Activated naive CD8-positive, alpha-beta T cell treated with anti-CD3 and anti-CD28 coated beads, Interleukin-2, amount 10 ng/mL, durations not matched to agents 7 days and 5 days (primary cell): ENCODE measurements at places on chromosomes 3 and 15. TPM values are rescaled to one million over a fixed set of nuclear protein-coding genes. Genes with fewer than 3 reads are reported as not detected.

DNA sequence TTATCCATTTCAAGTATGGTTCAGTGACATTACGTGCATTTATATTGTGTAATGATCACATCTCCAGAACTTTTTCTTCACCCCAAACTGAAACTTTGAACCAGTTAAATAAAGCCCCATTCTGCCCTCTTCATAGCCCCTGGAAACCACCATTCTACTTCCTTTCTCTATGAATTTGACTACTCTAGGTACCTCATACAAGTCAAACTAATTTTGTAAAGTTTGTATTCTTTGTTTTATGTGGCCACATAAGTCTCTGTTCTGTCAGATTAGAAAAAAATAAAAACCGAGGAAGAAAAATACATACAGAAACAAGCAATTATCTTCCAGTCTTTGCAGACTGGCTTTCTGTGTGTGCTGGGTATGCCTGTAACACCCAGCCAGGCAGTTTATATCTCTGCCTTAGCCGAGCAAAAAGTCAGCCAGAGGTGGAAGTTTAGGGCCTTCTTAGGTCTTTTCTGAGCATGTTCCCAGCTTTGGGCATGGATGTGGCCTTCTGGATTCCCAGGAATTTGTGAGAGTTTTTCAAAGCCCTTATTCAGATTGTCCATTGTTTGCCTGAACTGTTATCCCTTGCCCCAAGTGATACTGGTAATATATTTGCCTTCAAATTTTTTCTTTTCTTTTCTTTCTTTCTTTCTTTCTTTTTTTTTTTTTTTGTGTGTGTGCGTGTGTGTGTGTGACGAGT, 6.0 kb upstream of the GRAMD1C start:
- H3K36me3 ChIP-seq = peaks cover 7% of the 10 kb centered on the region
- no peaks in the 10 kb centered on the region for H3K27me3 ChIP-seq
- DNase-seq = no peak
- peaks cover 5% of the 10 kb centered on the region for H3K4me1 ChIP-seq

DNA sequence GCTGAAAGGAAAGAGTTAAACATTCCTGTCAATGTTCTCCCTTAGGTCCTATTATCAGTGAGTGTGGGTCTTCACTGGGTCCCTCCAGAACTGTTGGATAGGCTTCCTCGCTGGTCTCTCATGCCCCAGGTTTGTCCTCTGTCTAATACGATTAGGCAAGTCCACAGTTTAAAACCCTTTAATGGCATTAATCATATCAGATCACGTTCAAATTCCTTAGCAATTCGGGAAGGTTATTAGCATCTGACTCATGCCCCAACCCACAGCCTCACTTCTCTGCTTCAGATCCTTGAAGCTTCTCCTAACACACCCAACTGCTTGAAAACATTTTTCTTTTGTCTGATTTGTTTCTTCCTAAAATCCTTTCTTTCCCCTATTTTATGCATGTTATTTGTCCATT, 224.3 kb upstream of the ATP10A start:
- DNase-seq = no peak
- no peaks in the 10 kb centered on the region for H3K36me3 ChIP-seq
- peaks cover 9% of the 10 kb centered on the region for H3K4me1 ChIP-seq

- DNase-seq = no peak
- peaks cover 4% of the 10 kb centered on the region for H3K36me3 ChIP-seq
- no peak overlapping the region for H3K27ac ChIP-seq
Observed at GRCh38 chr15:101458908-101459578, 30.5 kb downstream of the PCSK6 start.

- peaks cover 35% of the 10 kb centered on the region for H3K4me1 ChIP-seq
- H3K27me3 ChIP-seq = no peaks in the 10 kb centered on the region
- DNase-seq = no peak
- peaks cover 29% of the 10 kb centered on the region for H3K36me3 ChIP-seq
Observed at GRCh38 chr3:171228240-171228639, 201.7 kb upstream of the SLC2A2 start.

DNA sequence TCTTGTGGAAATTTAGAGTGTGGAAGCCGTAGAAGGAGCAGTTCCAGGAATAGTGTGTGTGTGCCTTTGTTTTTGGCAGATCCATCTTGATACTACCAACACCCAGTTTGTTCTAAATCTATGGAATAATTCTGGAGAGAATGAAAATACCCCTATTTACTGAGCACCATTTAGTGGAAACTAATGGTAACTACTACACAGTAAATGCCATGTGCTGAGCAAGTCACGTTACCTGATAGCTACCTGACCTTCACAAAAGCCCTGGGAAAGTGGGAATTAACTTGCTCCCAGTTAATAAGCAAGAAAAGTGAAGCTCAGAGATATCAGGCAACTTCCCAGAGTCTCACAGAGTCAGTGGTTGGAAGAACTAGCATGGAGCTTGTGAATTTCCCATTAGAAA, 137.7 kb downstream of the ARPP21 start:
- no peak for DNase-seq
- no peak overlapping the region for H3K27ac ChIP-seq
- H3K4me3 ChIP-seq = no peak overlapping the region
- H3K27me3 ChIP-seq = no peaks in the 10 kb centered on the region
- H3K36me3 ChIP-seq = no peaks in the 10 kb centered on the region

GRCh38 chr3:65893631-65894030, 145.1 kb downstream of the MAGI1 start:
- no peak overlapping the region for H3K27ac ChIP-seq
- H3K27me3 ChIP-seq = no peaks in the 10 kb centered on the region
- no peak for DNase-seq
- no peak overlapping the region for H3K4me3 ChIP-seq
- no peaks in the 10 kb centered on the region for H3K36me3 ChIP-seq

DNA sequence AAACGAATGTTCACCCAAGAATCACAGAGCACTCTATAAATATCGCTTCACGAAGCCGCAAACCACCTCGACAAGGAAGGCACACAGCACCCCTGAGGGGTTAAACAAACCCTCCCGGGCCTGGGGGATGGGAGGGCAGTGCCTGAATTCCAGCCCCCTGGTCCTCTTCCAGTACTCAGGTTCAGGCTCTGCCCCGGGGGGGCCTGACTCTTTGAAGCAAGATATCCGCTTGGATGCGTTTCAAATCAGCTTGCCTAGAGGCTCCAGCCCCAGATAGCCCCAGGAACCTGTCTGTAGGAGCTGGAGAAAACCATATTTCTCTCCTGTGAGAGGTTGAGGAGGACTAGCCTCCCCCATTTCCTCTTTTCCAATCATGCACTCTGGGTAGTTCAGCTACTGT, 194.7 kb downstream of the WNT5A start:
- no peak overlapping the region for H3K27ac ChIP-seq
- H3K27me3 ChIP-seq = no peaks in the 10 kb centered on the region
- no peak overlapping the region for H3K4me3 ChIP-seq
- H3K36me3 ChIP-seq = no peaks in the 10 kb centered on the region
- no peak for DNase-seq

DNA sequence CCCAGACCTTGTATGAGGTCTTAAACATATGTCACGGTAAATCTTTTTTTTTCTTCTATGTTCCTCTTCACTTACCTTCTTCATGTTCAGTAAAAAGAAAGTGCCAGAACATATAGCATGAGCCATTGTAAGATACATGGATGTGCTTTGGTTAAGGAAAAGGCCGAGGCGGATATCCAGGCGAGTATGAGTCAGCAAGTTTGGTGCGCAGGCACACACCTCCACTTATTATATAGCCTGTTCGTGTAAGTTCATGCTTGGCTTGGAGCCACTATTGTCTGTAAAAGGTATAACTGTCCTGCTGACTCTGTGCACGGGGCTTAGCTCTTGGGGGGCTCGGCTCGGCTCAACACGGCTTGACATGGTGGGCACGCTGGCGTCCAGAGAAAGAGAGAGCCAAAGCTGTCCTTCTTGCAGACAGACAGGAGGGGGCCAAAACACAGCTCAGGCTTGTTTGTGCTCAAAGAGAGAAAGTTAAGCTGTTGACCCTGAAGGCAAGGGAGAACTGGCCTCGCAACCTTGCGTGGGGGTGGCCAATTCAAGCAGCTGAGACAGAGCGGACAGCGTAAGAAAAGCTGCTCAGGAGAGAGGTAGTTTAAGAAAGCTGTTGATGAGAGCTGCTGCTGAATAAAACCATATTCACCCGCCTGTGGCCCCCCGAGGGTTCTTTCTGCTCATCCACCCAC, 251.2 kb downstream of the SLC9A9 start:
- no peak overlapping the region for H3K27ac ChIP-seq
- no peaks in the 10 kb centered on the region for H3K36me3 ChIP-seq
- no peak for DNase-seq
- H3K27me3 ChIP-seq = no peaks in the 10 kb centered on the region
- H3K4me1 ChIP-seq = no peaks in the 10 kb centered on the region
- no peak overlapping the region for H3K4me3 ChIP-seq

GRCh38 chr3:61448378-61448777, 113.0 kb upstream of the PTPRG start:
- no peaks in the 10 kb centered on the region for H3K36me3 ChIP-seq
- no peaks in the 10 kb centered on the region for H3K4me1 ChIP-seq
- DNase-seq = no peak
- no peak overlapping the region for H3K27ac ChIP-seq
- H3K4me3 ChIP-seq = no peak overlapping the region
- no peaks in the 10 kb centered on the region for H3K27me3 ChIP-seq

- DNase-seq = peak; percentile 52
- peaks cover 22% of the 10 kb centered on the region for H3K36me3 ChIP-seq
- no peaks in the 10 kb centered on the region for H3K4me1 ChIP-seq
- H3K27me3 ChIP-seq = no peaks in the 10 kb centered on the region
Observed at GRCh38 chr3:52471371-52472238, 16.2 kb downstream of the NISCH start.

DNA sequence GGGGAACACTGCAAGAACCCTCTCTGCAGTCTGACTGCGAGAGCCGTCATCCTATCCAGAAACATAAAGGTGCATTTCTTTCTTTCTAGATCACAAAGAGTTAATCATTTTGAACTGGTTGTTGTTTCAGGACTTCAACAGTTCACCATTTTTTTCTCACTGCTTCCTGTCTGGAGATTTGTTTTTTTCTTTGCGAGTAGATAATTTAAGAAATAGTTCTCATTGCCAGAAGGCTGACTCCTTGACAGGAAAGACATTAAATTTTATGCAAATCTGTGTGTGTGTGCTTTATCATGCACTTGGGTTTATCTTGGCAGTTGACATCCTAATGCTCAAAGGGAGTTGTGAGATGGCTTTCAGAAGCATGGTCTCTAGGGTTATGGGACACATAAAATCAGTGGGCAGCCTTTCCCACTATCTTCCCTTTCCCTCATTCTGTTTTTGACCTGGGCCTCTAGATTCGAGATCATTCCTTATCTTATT, 123.5 kb upstream of the TBL1XR1 start:
- H3K36me3 ChIP-seq = peaks cover 8% of the 10 kb centered on the region
- H3K27me3 ChIP-seq = no peaks in the 10 kb centered on the region
- DNase-seq = no peak

DNA sequence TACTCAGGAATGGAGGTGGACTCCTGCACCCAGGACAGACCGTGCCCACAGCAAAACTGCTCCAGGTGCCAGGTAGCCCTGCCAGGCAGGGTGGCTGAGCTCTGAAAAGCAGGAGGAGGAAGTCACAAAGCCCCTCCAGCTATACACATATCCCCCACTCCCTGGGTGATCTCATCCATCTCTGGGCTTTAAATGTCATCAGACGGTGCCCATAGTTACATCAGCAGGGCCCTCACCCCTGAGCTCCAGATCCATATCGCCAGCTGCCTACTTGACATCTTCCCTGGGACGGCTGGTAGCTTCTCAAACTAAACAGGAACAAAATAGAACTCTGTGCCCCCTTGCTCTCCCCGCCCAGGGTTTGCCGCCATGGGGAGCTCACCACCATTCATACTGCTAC, 87.7 kb downstream of the MEGF11 start:
- peaks cover 4% of the 10 kb centered on the region for H3K27me3 ChIP-seq
- no peaks in the 10 kb centered on the region for H3K36me3 ChIP-seq
- peaks cover 6% of the 10 kb centered on the region for H3K4me1 ChIP-seq

GRCh38 chr3:37864904-37865303, 3.2 kb downstream of the CTDSPL start:
- H3K27ac ChIP-seq = no peak overlapping the region
- no peak for DNase-seq
- H3K4me1 ChIP-seq = peaks cover 12% of the 10 kb centered on the region
- H3K27me3 ChIP-seq = peaks cover 76% of the 10 kb centered on the region
- no peaks in the 10 kb centered on the region for H3K36me3 ChIP-seq
- H3K4me3 ChIP-seq = no peak overlapping the region

DNA sequence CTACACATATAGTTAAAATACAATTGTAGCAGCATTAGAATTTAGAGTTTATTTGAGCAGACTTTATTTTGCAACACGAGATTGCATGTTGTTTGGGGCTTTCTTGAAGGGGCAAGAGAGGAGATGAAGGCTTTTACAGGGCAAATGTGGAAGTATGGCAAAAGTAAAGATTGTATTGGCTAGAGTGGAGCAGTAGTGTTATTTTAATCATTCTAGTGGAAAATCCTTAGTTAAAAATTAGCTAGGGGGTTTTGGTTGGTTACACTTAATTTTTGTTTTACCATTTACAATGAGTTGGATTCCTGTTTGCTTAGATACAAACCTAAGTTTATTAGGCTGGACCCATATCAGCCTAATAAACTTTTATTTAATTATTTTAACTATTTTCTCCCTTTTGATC, 4.6 kb downstream of the OR5H15 start:
- H3K4me1 ChIP-seq = no peaks in the 10 kb centered on the region
- no peak overlapping the region for H3K4me3 ChIP-seq
- no peaks in the 10 kb centered on the region for H3K36me3 ChIP-seq
- no peak overlapping the region for H3K27ac ChIP-seq
- peaks cover 9% of the 10 kb centered on the region for H3K27me3 ChIP-seq

GRCh38 chr3:132344666-132345280, 27.6 kb downstream of the ACP3 start:
- H3K27ac ChIP-seq = no peak overlapping the region
- H3K36me3 ChIP-seq = no peaks in the 10 kb centered on the region
- H3K4me3 ChIP-seq = no peak overlapping the region

- no peak overlapping the region for H3K4me3 ChIP-seq
- no peak overlapping the region for H3K27ac ChIP-seq
- H3K36me3 ChIP-seq = no peaks in the 10 kb centered on the region
- no peaks in the 10 kb centered on the region for H3K27me3 ChIP-seq
- no peak for DNase-seq
- no peaks in the 10 kb centered on the region for H3K4me1 ChIP-seq
Observed at GRCh38 chr15:48516121-48516520, 129.4 kb downstream of the FBN1 start.

GRCh38 chr3:7682822-7683229, 818.8 kb upstream of the LMCD1 start:
- H3K4me1 ChIP-seq = no peaks in the 10 kb centered on the region
- H3K36me3 ChIP-seq = no peaks in the 10 kb centered on the region
- no peak for DNase-seq
- H3K4me3 ChIP-seq = no peak overlapping the region
- H3K27ac ChIP-seq = no peak overlapping the region
- H3K27me3 ChIP-seq = no peaks in the 10 kb centered on the region

DNA sequence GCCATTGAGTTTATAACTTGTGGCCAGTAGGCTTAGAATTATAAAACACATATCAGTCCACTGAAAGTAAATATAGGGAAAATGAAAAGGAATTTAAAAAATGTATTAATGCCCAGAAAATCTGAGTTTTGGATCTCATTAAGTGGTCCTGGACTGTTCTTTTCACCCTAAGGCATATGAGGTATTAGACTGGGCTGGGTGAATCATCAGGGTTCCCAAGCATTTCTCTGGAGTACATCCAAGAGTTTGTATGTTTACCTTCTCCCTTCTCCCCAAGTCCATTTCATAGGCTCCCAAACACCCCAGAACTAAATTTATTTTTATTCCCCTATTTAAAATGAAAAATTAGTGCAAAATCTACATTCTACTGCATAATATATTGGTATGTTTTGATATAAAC, 31.9 kb upstream of the SPTSSB start:
- no peak overlapping the region for H3K4me3 ChIP-seq
- H3K27me3 ChIP-seq = peaks cover 75% of the 10 kb centered on the region
- H3K36me3 ChIP-seq = peaks cover 12% of the 10 kb centered on the region

Gene PLA1A
- total RNA-seq = 0.19 TPM
